ENCODE measurements at places on chromosomes 1 and 21. TPM values are rescaled to one million over a fixed set of nuclear protein-coding genes. Genes with fewer than 3 reads are reported as not detected.

COL16A1 gene
- 5.8 TPM for total RNA-seq

OR6F1 gene
- total RNA-seq = not detected

YBEY gene
- 11.7 TPM for total RNA-seq

TMEM81 gene
- 3.4 TPM for total RNA-seq

TAS1R1 gene
- not detected for total RNA-seq

C1orf185 gene
- not detected for total RNA-seq

REN gene
- total RNA-seq = not detected

GRCh38 chr1:178739285-178740045 is 14.4 kb downstream of the RALGPS2 start:
- no peak for DNase-seq

GRCh38 chr1:44405031-44405797 is at the start of gene RNF220:
Gene RNF220, plus strand, starts transcription at chr1:44405255.
- DNase-seq = peak; percentile 85

GRCh38 chr1:110689868-110690267 is 15.1 kb upstream of the KCNA3 start:
- DNase-seq = no peak

GRCh38 chr1:24503059-24503751 is 569 bp downstream of the RCAN3 start:
- DNase-seq = no peak

- no peak for DNase-seq
Measured at GRCh38 chr1:170041423-170042192, 32.9 kb downstream of the KIFAP3 start.

- DNase-seq = no peak
Measured at GRCh38 chr1:178564783-178565180, 51.9 kb downstream of the TEX35 start.

DNA sequence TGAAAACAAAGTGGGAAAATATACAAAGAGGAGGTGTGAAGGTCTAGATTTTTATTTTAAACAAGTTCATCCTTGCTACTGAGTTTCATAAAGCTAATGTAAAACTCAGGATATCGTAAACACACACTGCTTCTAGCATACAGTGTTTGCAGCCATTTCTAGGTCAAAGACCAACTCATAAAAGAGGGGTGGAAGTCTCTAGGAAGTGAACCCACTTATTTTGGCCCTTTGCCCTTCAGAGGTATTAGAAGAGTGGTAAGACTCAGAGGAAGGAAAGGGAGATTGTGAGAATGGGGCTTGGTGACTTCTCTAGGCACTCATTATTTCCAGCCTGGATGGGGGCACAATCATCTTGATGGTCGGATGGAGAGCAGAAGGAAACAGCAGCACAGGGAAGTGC is 91.2 kb downstream of the TNFSF18 start:
- DNase-seq = no peak

GRCh38 chr1:87437663-87438295 is 109.1 kb downstream of the LMO4 start:
- DNase-seq = no peak

DNA sequence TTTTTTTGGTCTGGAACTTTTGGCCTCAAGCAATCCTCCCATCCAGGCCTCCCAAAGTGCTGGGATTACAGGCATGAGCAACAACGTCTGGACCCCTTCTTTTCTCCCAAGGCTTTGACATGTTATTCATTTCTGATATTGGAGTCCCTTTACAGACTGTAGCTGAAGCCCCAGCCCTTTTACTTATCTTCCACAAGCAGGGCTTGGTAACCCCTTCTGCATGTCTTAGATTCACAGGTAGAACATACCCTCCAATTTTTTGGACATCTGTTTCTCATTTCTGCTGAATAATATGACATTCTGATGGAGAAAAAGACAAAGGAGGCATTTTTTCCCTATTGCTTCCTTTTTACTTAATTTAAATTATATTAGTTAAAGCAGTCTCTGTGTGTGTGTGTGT is 39.2 kb upstream of the RGS21 start:
- DNase-seq = no peak

Measured in occipital lobe (tissue), 3 donors.